ENCODE measurements at places on chromosomes 12 and 14. TPM values are rescaled to one million over a fixed set of nuclear protein-coding genes. Genes with fewer than 3 reads are reported as not detected.

Gene TEX52
- total RNA-seq: not detected

Gene KERA
- total RNA-seq: not detected

Gene IFI27
- total RNA-seq: 126 TPM

Gene GLS2
- total RNA-seq: not detected

Gene NABP2
- total RNA-seq: 42.4 TPM

Gene GSC
- not detected for total RNA-seq

Gene SYT10
- total RNA-seq: not detected

Gene SLC39A2
- total RNA-seq: not detected

Gene FAM90A1
- not detected for total RNA-seq

Gene GPR132
- total RNA-seq: not detected

Gene AGAP2
- total RNA-seq: 0.24 TPM

DNA sequence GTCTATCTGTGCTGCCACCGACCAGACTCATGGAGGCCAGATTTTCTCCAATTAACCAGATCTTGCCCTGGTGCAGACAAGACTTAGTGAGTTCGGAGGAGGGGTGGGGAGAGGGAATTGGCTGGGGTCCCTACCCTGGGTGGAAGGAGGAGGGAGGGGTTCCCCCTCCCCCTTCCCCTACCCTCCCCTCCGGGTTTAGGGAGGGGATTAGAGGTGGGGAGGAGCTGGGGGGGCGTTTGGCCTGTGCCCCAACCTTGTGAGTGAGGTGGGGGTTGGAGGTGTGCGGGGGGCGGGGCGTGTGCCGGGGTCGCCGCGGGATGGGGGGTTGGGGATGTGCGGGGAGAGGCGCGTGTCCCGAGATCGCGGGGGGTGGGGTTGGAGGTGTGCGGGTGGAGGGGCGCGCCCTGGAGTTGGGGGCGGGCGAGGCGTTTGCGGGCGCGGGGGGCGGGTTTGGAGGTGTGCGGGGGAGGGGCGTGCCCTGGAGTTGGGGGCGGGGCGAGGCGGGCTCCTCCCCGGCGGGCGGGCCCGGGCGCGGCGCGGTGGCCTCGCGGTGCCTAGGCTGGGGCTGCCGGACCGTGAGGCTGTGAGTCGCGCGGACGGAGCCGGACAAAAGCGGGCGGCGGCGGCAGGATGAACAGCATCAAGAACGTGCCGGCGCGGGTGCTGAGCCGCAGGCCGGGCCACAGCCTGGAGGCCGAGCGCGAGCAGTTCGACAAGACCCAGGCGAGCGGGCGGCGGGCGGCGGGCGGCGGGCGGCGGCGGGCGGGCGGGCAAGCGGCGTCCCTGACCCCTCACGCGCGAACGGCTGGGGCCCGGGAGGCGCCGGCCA, at the start of gene HIP1R:
HIP1R (plus strand) TSS at position 537 of the 829 bp plus-strand sequence; CDS start at position 631, 94 bp downstream.
- H3K36me3 ChIP-seq: peaks cover 2% of the 10 kb centered on the region
- H3K4me1 ChIP-seq: peaks cover 24% of the 10 kb centered on the region
- H3K27me3 ChIP-seq: no peaks in the 10 kb centered on the region
- peak; percentile 34 for DNase-seq
- peak within 1 kb of the TSS; percentile 58 for H3K27ac ChIP-seq

GRCh38 chr12:116878567-116879508, 2.4 kb downstream of the HRK start:
- no peak overlapping the region for H3K27ac ChIP-seq
- DNase-seq: no peak
- H3K27me3 ChIP-seq: peaks cover 60% of the 10 kb centered on the region
- H3K4me1 ChIP-seq: no peaks in the 10 kb centered on the region
- H3K36me3 ChIP-seq: no peaks in the 10 kb centered on the region
- H3K4me3 ChIP-seq: no peak overlapping the region

- H3K27ac ChIP-seq: no peak overlapping the region
- H3K27me3 ChIP-seq: no peaks in the 10 kb centered on the region
- H3K4me3 ChIP-seq: no peak overlapping the region
- peaks cover 3% of the 10 kb centered on the region for H3K36me3 ChIP-seq
- H3K4me1 ChIP-seq: peaks cover 24% of the 10 kb centered on the region
These were observed 1.8 kb downstream of the SART3 start for GRCh38 chr12:108559007-108559655.

- no peaks in the 10 kb centered on the region for H3K27me3 ChIP-seq
- H3K27ac ChIP-seq: no peak overlapping the region
These were observed 53.4 kb upstream of the PTHLH start for GRCh38 chr12:28025821-28026505.

DNA sequence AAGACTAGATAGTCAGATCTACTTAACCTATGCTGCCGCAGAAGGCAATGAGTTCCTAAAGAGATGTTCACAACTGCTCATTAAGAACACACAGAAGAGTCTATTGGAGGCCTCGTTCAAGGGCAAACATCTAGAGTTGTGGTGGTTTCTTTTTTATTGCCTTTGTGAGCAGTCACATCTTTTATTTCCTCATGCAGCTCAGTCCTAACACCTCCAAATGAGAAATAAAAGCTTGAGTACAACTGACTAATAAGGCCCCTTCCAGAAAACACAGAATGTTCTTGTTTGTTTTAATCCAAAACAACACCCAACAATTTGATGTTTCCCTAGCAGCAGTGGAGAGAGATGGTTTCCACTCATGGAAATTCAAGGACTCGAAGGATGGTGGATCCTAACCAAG, 123.5 kb upstream of the NOS1 start:
- H3K4me3 ChIP-seq: no peak overlapping the region
- no peaks in the 10 kb centered on the region for H3K36me3 ChIP-seq
- H3K4me1 ChIP-seq: peaks cover 9% of the 10 kb centered on the region
- DNase-seq: no peak
- no peak overlapping the region for H3K27ac ChIP-seq
- H3K27me3 ChIP-seq: no peaks in the 10 kb centered on the region

DNA sequence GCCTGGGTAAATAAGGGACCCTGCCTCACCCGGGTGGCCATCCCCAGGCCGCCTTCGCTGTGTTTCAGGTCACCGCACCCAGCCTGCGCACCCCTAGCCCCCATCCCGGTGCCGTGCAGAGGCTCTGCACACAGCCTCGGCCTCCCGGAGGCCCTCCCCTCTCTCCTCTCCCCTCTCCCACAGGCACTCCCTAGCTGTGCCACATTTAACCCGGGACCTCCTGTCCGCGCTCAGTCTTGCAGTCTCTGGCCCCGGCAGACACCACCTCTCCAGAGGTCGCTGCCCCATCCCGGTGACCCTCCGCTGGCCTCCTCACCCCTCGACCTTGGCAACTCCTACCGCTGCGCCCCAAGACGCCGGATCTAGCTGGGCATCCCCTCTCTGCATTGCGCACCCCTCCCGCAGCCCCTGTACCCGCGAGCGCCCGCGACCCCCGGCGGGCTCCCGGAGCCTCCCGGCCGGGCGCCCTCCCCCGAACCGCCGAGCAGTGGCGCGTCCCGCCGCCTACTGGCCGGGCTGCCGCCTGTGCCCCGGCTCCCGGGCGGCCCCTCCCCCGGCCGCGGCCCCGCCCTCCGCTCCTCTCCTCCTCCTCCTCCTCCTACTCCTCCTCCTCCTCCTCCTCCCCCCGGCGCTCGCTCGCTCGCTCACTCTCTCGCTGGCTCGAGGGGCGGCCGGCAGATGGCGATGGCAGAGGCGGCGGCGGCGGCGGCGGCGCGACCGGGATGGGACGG, 120.7 kb downstream of the AACS start:
- H3K27ac ChIP-seq: no peak within 1 kb of the TSS
- peak; percentile 53 for DNase-seq
- no peaks in the 10 kb centered on the region for H3K4me1 ChIP-seq
- no peaks in the 10 kb centered on the region for H3K36me3 ChIP-seq
- no peak within 1 kb of the TSS for H3K4me3 ChIP-seq

GRCh38 chr12:57517187-57517586, 3.1 kb downstream of the DDIT3 start:
- no peak overlapping the region for H3K4me3 ChIP-seq
- peak; percentile 34 for DNase-seq
- no peak overlapping the region for H3K27ac ChIP-seq
- no peaks in the 10 kb centered on the region for H3K27me3 ChIP-seq

DNA sequence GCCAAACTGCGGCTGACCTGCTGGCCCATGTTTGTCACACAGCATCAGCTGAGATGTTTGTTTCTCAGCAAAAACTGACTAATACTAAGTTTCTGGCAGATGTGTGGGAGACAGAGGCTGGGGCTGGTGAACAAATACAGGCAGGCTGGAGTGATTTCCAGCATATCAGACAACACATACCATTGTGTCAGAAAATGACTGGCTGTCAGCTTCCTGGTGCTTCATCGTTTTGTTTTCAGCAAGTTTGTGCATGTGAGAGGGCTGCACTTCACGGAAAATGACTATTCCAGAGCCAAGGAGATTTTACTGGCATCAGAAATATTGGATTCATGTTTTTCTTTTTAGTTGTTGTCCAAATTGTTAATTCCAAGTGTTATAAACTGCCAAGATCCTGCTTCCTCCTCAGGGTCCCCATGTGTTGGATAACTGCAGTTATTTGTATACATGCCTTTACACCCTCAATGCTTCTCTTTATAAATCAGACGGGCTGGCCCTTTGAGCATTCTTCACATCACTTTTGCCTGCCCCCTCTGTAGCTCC, 145.7 kb downstream of the GALC start:
- no peaks in the 10 kb centered on the region for H3K4me1 ChIP-seq
- H3K27me3 ChIP-seq: no peaks in the 10 kb centered on the region
- no peak for DNase-seq
- no peak overlapping the region for H3K4me3 ChIP-seq
- H3K36me3 ChIP-seq: no peaks in the 10 kb centered on the region

DNA sequence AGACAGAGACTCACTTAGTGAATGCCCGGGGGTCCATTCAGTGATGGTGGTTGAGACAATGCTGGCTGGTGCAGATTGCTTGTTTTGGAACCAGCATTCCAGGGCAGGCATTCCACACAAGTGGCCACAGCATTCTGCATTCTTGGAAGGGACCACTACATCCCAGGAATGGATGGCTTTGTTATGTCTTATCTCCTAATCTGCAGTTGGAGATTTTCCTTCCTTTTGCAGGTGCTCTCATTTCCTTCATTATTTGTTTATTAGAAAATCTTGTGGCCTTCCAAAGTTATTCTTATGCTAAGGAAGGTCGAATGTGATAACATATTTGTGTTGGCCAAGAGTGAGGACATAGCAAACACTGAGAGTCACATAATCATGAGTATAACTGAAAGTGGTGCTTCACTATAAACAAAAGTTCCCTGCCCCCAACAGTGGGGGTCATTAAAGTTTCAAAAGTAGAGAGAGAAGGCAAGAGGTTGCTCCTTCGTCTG, 66.0 kb downstream of the BMP4 start:
- no peaks in the 10 kb centered on the region for H3K36me3 ChIP-seq
- H3K27ac ChIP-seq: peak overlapping the region; percentile 96
- H3K27me3 ChIP-seq: no peaks in the 10 kb centered on the region
- peak; percentile 98 for DNase-seq
- H3K4me1 ChIP-seq: peaks cover 45% of the 10 kb centered on the region
- H3K4me3 ChIP-seq: no peak overlapping the region

DNA sequence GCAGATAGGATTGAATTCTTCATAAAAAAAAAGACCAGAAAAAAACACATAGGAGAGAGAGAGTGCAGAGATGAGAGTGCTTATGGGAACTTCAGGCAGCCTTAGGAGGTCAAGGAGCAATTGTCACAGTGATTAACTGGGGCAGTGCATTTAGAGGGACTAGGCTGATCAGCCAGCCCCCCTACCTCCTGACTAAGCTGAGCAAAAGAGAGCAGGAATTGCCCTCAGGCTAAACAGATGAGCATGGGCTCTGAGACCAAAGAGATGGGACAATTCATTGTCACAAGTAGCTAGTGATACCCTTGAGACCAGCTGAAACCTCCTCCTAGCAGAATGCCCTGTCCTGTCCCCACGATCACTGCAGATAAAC, 124.0 kb downstream of the BTG1 start:
- no peaks in the 10 kb centered on the region for H3K4me1 ChIP-seq
- no peaks in the 10 kb centered on the region for H3K27me3 ChIP-seq
- no peak overlapping the region for H3K4me3 ChIP-seq
- DNase-seq: no peak
- H3K27ac ChIP-seq: no peak overlapping the region

DNA sequence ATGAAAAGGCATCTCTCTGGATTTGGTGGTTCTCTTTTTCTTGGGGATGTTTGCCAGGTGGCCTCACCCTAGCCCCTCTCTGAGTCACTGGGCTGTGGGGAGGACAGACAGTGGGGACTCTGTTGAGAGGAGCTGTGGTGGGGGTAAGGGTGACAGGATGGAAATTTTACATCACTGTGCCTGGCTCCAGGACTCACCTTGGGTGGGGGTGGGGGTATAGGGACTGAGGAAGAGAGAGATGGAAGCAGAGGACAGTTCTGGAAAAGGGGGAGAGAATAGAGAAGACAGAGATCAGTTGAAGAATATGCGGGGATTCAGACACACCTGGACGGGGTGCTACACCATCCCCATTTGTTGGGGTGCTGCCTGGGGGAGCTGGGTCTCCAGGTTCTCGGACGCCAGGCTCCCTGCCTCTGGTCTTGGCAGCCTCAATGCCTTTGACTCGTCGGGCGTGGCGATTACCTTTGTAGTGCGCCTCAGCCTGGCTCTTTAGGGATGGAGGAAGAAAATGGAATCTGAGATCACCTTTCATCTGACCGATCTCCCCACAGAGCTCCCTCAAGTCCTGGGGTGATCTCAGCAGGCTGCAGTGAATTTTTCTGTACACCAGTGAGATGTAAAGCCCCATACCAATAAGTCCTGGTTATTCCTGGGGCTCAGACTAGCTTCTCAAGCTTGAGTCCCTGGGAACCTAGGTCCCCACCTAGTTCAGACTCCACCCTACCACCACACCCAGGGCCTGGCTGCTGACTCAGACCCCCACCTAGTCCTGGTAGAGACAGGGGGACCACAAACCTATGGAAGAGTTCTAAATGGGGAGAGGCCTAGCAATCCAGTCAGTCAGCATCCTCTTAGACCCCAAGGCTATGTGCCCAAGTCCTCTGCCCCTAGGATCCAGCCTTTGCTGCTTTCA, 9.6 kb upstream of the GPR84 start:
- H3K27me3 ChIP-seq: no peaks in the 10 kb centered on the region
- no peaks in the 10 kb centered on the region for H3K36me3 ChIP-seq
- H3K4me3 ChIP-seq: no peak overlapping the region

- no peaks in the 10 kb centered on the region for H3K27me3 ChIP-seq
- H3K4me1 ChIP-seq: no peaks in the 10 kb centered on the region
- H3K36me3 ChIP-seq: no peaks in the 10 kb centered on the region
- no peak for DNase-seq
These were observed 219.4 kb downstream of the CNTN1 start for GRCh38 chr12:40911676-40912075.

DNA sequence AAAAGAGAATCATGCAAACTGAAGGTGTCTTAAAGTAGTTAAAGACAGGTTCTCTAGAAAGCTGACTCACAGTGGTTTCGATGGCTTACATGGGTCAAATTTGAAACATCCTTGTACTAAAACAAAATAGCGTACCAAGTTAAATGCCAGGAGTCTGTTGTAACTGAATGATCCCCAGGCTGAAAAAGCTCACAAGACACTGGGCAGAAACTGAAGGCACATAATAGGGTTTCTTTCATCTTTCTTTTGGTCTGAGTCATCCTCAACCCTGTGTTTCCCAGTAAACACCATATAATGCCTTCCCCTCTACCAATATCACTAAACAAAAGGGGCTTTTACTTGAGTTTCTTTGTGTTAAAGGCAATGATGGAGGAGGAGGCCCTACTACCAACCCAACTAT, 12.8 kb downstream of the ZFYVE1 start:
- no peak overlapping the region for H3K4me3 ChIP-seq
- no peaks in the 10 kb centered on the region for H3K27me3 ChIP-seq

GRCh38 chr14:56562883-56563282, 16.7 kb upstream of the TMEM260 start:
- no peaks in the 10 kb centered on the region for H3K4me1 ChIP-seq
- H3K4me3 ChIP-seq: no peak overlapping the region
- H3K27ac ChIP-seq: no peak overlapping the region
- no peaks in the 10 kb centered on the region for H3K36me3 ChIP-seq
- no peak for DNase-seq

- peak; percentile 73 for DNase-seq
- no peak overlapping the region for H3K4me3 ChIP-seq
- H3K36me3 ChIP-seq: no peaks in the 10 kb centered on the region
- no peaks in the 10 kb centered on the region for H3K27me3 ChIP-seq
- peaks cover 9% of the 10 kb centered on the region for H3K4me1 ChIP-seq
- peak overlapping the region; percentile 83 for H3K27ac ChIP-seq
These were observed 5.7 kb upstream of the ATG101 start for GRCh38 chr12:52063981-52064649.
